ENCODE measurements at places on chromosomes 5 and 9.

- no peak for DNase-seq
These were observed 48.6 kb upstream of the GABRA1 start for GRCh38 chr5:161799316-161799715.

DNA sequence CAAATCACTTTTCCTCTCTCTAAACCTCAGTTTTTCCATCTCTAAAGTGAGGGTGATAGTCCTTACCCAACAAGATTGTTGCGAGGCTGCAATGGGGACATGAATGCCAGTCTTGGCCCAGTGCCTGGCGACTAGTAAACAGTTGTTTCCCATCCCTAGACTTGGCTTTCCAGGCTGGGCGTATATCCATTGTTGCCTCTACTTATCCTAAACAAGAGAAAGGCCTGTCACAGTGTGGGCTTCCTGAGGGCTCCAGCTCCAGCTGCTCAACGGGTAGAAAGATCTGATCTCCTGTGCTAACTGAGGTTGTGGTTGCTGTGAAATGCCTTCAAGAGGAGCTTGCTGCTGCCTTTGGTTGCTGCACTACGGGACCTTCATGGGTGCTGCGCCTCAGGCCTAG lies 142.0 kb downstream of the NSG2 start:
- DNase-seq = no peak

DNA sequence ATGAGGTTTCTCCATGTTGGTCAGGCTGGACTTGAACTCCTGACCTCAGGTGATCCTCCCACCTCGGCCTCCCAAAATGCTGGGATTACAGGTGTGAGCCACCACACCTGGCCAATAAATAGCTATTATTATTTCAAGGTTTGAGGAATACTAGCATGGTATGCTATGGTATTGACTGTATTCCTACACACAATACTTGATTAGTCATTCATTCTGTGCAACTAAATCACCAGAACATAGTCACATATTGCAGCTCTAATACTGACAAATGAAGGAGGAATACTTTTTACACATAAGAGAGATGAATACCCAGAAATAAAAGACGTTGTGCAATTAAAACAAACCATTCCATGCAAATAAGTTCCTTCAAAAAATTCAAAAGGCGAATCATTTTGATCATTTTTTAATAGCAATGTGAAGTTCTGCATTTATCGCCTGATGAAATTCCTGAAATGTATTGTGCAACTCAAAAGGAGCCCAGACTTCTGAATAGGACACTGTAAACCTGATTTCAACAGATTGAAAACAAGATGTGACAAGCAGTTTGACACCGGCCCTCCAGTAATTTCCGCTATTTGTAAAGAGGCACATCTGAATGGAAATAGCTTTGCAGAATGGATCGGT lies 687.4 kb upstream of the SEMA6A start:
- no peak for DNase-seq

DNA sequence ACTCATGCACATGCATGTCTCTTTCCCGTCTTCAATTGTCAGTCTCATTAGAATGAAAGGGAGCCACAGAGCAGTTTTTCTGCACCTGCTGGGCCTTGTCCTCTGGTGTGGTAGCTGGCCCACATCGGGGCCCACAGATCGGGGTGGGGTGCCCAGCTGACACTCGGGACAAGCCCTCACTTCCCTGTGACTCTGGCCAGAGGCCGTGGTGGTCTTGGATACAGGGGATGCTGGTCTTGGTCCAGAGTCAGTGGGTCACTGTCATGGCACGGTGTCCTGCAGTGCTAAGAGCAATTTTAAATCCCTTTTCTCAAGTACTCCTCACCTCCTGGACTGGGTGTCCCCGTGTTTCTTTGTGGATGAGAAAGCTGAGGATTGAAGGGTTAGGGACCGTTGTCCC lies 193.2 kb downstream of the CACNA1B start:
- DNase-seq = no peak

DNA sequence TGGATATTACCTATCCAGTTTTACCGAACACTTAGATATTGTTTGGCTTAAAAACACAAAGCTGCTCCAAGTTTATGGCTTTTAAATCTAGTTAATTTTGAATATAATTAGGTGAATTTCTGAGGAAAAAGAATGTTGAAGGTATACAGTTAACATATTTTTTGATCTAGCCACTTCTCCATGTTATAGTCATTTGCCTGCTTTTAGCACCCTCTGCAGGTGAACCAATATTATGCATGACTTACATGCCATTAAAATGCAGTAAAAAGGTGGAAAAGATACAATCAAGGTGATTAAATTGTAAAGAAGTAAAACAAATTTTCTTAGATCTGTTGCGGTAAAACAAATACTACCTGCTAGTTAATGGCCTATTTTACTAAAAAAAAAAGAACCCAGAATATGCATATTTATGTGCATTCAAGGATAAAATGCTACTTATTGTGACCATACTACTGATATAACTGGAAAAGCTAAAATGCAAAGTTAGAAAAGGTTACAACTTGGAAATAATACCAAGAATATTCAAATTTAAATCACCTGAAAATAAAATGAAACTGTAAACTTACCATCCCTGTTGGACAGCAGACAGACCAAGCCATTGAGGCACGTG lies 132.1 kb downstream of the AP3B1 start:
- no peak for DNase-seq

- no peak for DNase-seq
These were observed 17.6 kb upstream of the CDK7 start for GRCh38 chr5:69217151-69217511.

- no peak for DNase-seq
These were observed 95.9 kb upstream of the MVB12B start for GRCh38 chr9:126230692-126231091.

DNA sequence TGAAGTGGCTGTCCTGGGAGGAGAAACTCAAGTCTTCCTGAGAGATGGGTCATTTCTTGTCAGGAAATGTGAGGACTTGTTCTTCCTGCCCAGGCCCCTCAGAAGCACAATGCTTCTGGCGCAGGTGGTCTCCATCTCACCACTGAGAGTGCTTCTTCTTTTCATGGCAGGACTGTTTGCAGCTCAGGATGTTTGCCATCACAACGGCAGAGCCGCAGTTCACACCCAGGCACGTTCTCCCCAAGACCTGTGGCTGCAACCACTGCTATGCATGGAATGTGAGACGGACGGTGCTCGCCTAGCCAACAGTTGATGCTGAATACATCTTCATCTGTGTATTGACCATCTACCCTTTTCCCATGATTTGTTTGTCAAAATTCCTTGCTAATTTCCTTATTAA lies 216.3 kb downstream of the GADD45G start:
- no peak for DNase-seq

- DNase-seq = no peak
These were observed 92.4 kb downstream of the ISL1 start for GRCh38 chr5:51475628-51476027.

DNA sequence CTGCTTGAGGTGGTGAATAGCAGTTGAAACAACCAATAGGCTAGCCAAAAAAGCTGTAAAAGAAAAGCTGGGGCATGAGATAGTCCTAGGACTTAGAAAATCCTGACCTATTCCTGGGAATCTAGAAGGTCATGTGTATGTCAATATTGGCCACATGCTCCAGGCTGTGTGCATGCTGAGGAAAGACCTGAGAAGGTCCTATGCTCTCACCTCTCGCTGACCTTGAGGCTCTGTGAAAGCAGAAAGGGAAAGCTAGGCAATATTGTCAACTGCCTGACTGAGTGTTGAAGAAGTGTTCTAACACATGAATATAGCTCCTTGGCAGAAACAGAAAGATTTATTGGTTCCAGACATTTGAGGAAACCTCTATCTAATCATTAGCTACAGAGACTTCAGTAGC lies 19.8 kb downstream of the TAS2R1 start:
- no peak for DNase-seq

DNA sequence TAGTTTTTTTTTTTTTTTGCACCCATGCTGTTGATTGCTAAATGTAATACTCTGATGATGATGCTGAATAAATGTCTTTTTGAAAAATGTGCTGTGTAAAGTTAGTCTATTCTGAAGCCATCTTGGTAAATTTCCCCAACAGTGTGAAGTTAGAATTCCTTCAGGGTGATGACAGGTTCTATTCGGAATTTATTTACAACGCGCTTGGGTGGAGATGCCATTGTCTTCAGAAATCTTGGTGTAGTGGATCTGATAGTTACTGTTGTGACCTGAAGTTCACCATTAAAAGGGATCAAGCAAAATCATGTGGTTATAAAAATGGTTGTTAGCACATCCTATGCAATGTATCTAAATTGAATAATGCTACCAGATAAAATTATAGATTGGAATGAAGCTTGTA lies 36.3 kb upstream of the DMRT1 start:
- no peak for DNase-seq

DNA sequence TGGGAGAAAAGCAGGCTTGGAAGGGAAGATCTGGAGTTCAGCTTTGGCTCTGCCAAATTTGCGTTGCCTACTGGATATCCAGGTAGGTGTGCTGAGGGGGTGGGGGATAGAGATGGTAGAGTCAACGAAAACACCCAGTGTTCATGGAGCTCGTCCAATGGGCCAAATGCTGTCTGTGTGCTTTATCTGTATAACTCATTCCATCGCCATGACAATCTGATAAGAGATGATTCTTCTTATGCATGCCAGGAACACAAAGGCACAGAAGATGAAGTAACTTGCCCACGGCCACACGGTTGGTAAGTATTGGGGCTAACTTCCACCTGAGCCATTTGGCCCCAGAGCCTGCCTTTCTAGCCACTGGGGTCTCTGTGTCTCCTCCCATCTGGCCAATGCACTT lies 53.2 kb downstream of the BOD1 start:
- no peak for DNase-seq

DNA sequence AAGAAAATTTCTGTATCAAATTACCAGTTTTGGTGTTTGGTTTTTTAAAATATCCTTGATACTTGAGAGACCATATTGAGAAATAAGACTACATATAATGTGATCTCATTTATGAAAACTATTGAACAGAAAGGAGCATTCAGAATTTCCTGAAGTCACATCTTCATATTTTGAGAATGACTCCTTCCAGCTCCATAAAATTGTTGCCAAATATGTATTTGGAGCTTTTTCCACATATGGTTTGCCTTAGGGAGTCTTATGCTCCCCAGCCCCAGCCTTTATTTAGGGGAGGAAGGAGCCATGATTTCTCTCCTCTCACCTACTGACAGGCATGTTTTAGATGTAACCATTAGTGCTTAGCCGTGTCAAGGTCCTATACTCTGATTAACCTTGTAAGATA lies 51.1 kb downstream of the GCNT1 start:
- no peak for DNase-seq

DNA sequence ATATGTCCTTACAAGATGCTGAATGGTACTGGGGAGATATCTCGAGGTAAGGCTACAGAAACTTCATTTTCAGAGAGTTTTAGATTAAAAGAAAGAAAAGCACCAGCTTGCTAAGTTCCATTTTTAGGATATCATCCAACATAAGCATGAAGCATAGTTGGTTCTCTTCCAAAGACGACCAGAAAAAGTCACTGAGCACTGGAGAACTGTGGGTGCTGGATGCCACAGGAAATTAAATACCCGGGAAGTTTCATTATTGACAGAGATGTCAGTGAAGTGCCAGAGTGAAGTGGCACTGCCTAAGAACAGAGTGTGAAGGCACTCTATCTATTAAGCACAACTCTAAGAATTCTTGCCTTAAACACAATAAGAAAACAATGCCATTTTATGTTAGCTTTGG lies 76.8 kb downstream of the PIK3R1 start:
- DNase-seq = no peak

DNA sequence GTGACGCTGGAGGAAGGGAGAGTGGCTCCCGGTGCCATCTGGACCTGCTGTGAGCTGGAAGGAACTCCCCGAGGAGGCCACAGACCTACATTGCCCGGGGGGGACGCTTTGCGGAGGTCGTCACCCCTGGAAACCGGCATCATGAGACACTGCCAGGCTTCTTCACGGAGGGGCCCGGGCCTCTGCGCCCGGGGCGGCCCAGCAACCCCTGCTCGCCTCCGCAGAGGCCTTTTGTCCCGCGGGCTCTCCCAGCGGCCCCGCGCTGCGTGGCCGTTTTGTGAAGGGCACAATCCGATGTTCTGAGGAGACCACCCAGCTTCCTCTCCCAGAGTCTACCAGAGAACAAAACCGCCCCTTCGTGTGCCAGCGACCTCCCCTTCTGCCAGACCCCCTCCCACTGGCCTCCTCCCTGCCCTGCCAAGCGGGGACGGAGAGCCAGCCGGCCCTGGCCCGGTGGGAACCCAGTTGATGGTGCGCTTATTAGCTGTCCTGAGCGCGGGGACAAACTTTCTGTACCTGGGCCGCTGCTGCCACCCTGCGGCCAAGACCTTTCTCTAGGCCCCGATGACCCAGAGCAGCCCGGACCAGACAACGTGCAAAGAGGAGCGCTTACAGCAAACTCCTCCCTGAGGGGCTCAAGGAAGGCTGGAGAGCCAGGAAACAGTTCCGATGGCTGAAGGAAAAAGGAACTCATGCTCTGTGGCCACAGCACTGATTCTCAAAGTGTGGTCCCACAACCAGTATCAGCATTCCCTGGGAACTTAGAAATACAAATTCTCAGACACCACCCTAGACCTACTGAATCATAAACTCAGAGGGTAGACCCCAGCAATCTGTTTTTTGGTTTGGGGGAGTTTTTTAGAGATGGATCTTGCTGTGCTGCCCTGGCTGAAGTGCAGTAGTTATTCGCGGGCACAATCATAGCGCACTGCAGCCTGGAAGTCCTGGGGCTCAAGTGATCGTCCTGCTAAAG lies 86.7 kb downstream of the SLC1A3 start:
- no peak for DNase-seq

- peak; percentile 62 for DNase-seq
These were observed at the start of gene MGAT4B for GRCh38 chr5:179806250-179807048. MGAT4B (minus strand) TSS chr5:179806866; CDS start chr5:179806583, 283 bp downstream.

DNA sequence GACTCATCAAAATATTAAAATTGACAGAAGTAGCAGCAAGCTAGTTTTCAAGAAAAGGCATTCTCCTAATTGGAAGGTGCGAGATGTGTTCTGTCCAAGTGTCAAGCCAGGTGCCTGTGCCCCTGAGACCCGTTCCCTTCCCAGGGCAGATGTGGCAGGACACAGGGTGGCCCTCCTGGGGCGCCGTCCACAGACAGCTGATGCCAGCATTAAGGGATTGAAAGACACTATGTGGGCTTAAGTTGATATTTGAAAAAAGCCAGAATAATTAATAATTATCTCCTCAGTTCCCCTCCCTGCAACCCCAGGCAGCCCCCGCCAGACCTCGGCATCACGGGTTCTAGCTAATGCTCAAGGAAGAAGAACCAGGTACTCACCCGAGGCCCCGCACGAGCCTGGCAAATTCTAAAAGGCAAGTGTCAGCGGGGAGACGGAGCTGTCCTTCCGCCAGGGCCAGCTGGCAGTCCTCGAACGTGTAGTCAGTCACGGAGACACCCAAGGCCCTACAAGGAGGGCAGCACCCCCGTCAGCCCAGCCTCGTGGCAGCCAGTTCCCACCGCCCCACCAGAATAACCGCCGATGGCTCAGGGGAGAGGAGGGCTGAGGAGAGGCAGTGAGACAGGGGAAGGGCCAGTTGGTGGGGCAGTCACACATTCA lies 29.1 kb upstream of the SLC6A3 start:
- DNase-seq = no peak

GRCh38 chr9:20781092-20781491 lies 97.0 kb downstream of the FOCAD start:
- no peak for DNase-seq

DNA sequence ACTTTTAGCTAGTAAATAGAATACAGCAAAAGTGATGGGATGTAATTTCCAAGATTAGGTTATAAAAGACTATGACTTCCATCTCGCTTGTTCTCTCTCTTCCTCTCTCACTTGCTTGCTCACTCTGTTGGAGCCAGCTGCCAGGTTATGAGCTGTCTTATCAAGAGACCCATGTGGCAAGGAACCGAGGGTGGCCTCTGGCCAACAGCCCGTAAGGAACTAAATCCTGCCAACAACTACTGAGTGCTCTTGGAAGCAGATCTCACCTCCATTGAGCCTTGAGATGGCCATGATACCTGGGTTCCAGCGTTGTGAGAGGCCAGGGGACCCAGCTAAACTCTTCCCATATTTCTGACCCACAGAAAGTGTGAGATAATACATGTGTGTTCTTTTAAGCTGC lies 636.1 kb downstream of the ACTL7B start:
- DNase-seq = no peak
